NCI-H2029 treated with DMSO at 0.1 percent for 48 hours (cell line): ENCODE measurements at places on chromosomes 6 and 20.

DNA sequence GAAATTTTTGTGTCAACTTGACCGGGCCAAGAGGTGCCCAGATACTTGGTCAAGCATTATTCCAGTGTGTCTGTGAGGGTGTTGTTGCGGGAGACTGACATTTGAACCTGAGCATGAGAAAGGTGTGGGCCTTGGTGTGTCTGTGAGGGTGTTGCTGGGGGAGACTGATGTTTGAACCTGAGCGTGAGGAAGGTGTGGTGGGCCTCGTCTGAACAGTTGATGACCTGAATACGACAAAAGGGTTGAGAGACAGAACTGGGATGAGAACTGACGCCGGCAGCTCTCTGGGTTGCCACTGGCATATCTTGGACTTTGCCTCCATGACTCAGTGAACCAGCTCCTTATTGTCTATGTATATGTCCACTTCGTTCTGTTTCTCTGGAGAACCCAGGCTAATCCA, 240.5 kb downstream of the ERMARD start:
- no peak for DNase-seq

DNA sequence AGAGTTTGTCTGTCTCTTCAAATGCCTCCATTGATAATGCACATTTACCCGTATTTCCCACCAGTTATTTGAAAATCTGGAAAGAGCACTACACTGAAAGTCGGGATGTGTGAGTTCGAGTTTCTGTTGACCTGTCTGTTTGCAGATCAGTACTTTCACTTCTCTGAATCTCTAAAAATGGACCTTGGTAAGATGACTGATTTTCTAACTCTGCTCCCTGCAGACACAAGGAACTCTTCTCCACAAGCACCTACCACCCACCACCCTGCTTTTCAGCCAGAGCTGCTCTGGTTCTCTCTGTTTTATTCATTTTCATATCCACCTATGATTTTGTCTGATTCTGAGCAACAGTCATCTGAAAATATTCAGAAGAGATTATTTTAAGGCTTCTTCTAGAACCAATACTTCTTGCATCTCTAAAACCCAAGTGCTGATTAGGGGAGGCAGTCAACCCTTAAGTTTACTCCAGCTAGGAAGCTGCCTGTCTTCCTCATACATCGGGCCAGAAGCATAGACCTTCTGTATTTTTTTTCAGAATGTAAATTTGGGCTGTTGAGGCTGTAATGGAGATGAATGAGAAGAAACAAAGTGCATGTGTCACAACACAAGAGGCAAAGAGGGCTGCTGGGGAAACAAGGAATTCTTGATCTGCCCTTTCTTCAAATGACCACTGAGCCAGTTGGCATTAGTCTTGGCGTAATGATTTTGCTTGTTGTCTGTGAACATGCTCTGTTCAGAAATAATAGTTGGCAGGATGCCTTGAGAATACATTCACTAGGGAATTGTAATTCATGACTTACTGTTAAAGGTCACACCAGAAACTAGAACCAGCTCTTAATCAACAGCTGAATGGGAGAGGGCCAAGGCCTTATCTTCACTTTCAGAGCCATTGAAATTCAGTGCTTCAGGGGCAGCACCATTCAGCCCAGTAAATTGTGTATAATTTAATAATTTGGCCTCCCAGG, 85.4 kb upstream of the MYLIP start:
- DNase-seq = no peak

- DNase-seq = no peak
Measured at GRCh38 chr20:1277529-1278322, 11.6 kb downstream of the SNPH start.

GRCh38 chr20:50886184-50886790, 45.0 kb downstream of the ADNP start:
- DNase-seq = no peak

DNA sequence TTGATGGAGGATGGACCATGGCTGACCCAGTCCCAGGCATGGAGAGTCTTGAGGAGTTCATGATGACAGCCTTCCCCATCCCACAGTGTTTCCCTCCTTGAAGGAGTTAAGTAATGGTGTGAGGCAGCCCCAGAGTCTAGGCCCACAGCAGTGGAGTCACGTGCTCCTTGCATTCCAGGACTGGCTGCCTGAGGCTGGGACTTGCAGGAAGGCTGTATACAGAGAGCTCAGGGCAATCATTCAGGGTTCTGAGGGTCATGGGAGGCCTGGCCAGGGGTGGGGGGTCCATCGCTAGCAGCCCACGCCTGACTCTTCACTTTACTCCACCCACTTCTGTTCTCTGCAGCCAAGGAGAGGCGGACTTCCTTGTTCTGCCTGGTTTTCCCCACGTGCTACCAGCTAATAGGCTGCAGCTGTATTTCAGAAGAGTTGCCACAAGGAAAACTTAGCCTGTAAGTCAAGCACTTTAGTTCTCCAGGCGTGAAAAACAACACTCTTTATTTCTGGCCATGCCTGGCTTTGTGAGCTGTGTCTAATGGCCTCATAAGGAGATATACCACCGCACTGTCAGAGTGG, 272.5 kb downstream of the DHX35 start:
- DNase-seq = no peak
